Activated gamma-delta T cell treated with Interleukin-2 at 50 U/mL for 16 hours (primary cell): ENCODE measurements at places on chromosomes 6 and 20.

- no peak for DNase-seq
Measured at GRCh38 chr6:31792761-31793171, 2.8 kb downstream of the VARS1 start.

DNA sequence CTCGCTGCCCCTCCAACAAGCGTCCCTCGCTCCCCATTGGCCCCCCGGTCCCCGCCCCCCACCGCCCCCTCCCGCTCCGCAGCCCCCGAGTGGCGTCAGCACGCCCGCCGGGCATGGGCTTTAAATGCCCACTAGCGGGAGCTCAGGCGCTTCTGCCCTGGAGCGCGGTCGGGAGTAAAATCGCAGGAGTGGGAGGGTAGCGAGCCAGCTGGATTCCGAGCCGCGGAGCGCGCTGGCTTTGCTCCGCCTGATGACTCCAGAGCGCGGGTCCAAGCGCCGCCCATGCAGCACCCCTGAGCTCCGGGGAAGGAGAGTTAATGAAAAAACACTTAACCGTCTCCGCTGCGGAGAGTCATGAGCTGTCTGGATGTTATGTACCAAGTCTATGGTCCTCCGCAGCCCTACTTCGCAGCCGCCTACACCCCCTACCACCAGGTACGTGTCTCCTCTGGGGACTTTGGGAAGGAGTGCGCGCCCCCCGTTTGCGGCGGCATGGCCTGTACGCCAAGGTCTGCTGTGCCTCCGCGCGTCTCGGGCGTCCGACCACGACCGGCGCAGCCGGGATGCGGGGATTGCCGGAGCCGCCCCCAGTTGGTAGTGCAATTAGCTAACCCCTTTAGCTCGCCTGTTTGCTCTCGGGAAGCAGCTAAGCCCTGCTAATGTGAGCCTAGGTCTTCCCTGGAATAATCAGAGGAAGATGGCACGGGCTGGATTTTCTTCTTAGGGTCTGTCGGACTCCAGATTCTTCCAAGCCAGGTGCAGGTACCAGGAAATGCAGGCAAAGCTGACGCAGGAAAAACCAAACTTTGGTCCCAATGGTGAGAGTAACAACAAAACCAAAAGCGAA is at the start of gene VGLL2:
VGLL2 (plus strand) TSS at position 149 of the 847 bp plus-strand sequence; CDS start at position 355, 206 bp downstream.
- no peak for DNase-seq

DNA sequence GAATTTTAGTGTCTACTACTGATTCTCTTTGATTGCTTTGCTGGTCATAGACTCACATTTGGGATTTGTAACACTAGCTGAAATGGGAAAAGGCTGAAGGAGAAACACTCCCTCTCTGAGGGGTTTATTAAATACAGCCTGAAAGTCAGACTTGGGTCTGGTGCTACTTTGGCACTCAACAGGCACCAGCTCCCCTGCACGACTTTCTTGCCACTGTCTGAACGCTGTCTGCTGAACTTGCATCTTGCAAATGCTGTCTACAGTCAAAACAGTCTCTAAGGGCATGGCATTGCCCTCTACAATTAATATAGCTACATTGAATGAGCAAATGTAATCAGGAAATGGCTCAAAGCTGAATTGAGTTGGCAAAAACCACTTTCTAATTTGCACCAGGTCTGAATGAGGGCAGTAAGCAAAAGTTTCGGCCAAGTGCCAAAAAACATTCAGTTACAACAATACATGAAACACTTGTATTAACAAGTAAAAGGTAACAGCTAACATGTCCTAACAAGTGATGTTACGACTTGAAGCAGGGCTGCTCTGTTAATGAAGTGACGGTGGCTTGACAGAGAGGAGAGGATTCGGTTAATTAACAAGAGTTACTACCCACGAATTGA is 119.5 kb downstream of the FOXC1 start:
- no peak for DNase-seq

DNA sequence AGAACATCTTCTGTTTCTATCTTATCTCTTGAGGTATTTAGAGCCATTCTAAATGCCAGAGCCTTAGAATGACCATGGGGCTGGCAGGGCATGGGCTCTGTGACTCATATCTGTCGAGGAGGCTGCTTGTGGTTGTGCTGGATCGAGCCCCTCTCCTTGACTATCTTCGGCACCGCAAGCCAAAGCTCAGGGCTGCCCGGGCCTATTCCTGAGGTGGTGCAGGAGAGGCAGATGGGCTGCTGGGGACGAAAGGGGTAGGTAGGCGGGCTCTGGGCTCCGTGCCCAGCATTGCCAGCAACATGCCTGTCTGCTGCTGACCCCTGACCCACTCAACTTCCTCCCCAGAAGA is 89.9 kb downstream of the NOL4L start:
- DNase-seq, result no peak

- no peak for DNase-seq
Measured at GRCh38 chr6:122947355-122947754, 48.7 kb upstream of the CLVS2 start.

GRCh38 chr6:154824076-154824475 is 90.9 kb downstream of the SCAF8 start:
- no peak for DNase-seq

DNA sequence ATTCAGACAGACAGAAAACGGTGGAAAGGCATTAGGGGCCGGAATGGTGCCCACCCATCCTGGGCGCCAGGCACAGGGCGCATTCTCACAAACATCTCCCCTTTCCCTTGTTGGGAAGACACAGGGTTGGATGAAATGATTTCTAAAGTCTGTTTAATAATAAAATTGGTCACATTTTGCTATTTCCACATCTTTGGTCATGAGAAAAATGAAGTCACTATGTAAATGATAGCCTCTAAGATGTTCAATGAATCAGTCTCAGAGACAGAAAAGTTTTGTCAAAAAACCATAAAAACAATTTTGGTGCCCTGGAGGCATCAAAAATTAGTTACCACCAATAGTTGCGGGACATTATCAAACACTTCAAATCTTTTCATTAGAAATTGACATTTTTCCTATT is 40.7 kb downstream of the PRR18 start:
- DNase-seq, result no peak

DNA sequence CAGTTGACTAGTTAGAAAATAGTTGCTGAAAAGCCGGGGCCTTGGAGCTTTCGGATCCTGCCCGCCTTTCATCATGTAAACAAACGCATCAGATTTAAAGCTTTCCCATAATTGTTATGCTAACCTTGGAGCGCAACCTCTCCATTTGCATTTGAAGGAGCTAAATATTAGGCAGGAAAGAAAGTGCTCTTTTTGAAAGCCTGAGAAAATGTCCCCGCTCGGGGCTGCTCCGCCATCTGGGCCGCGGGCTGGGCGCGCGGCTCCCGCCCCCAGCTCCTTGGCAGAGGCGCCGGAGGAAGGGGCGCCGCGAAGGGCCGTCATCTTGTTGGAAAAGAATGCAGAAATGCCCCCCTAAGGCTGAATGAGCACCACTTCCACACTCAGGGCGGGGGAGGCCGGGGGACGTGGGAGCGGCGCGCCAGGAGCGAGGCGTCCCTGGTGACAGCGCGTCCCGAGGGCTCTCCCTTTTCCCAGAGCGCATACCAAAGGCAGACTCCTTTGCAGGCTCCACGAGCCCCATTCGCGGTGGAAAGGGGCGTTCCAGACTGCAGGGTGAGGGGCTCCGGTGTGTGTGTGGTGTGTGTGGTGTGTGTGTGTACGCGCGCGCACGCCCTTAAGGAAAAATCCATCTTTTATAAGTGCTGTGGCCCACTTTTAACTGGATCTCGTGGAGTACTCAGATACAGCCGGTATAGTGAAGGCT is 145.6 kb upstream of the ID4 start:
- DNase-seq, result no peak

- no peak for DNase-seq
Measured at GRCh38 chr6:36699348-36699747, 1.7 kb downstream of the RAB44 start.

- DNase-seq, result peak; percentile 29
Measured at GRCh38 chr6:18155864-18156421, 721 bp downstream of the KDM1B start.

DNA sequence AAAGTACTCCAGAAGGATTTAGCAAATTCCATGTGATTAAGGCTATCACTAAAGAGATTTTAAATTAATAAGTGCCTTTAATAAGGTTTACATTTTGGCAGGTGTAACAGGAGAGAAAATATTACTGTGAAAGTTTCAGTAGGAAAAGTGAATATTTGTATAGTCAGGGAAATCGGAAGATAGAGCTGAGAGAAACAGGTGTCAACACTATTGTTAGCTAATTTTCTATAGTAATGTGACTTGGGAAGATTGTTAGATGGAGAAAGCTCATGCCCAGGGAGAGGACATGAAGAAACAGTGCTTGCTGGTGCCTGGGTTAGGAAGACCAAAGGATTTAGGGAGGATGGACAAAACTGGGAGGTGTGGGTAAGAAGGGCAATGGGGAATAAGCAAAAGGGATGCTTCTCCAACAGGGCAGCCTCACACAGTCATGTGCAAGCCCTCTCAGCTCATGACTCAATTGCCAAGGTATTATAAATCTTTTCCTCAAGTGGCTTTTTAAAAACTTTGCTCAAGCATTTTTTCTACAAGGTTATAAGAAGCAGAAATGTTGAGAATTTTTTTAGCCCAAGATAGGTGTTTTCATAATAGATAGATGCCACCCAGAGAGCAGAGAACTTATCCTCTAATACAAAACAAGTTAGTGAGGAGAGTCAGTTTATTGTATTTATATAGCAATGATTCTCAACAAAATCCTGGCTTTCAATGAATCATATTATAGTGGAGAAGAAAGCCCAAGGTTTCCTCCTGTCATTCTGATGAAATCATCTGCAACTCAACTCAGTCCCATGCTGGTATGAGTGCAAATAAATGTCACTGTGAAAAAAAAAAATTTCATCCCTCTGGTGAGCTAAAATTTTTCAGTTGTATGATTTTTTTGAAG is 325.2 kb upstream of the NT5E start:
- no peak for DNase-seq

GRCh38 chr6:168649209-168649608 is 208.2 kb downstream of the SMOC2 start:
- no peak for DNase-seq

DNA sequence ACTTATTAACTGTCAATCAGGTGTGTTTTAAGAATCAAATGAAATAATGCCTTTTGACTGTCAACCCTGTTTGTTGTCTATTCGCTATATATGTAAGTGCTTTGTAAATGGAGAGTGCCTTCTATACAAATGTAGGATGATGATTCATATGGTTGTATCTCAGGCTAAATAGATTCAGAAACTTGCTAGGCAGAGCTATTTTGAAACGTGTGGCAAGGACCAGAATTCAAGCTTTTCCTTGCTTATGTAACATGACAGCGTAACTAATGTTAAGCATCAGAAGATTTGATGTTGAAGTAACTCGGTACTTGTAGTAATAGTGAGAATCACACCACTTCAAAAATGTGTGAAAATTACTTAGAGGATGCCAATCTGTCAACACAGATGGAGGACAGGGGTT is 3.4 kb downstream of the OGFRL1 start:
- no peak for DNase-seq

DNA sequence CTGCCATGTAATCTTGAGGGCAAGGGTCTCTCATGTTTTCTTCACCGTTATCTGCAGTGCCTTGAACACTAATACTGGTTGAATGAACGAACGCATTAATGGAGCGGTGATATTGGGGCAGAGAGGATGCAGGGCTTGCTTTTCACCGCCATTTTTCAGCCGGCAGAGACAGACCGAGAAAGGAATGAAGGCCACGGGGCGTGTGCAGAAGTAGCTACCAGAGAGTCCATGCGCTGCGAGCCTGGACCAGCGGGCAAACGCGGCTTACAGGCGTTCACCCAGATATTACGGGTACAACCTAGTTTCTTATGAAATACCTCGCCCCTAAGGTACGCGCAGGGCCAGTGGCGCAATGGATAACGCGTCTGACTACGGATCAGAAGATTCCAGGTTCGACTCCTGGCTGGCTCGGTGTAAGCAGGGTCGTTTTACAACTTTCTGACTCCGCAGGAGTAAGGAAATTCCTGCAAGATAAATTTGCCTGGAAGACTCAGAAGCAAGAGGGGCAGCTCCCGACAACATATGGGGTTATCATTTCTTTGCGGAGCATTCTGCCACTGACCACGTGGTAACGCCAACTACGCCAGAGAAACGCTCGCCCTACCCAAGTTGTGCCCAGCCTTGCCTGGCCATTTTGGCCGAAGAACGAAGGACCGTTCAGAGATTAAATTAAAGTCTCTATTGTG is 863 bp upstream of the HMGN4 start:
- peak; percentile 86 for DNase-seq

GRCh38 chr6:97459535-97459934 is 176.5 kb upstream of the MMS22L start:
- DNase-seq, result no peak

DNA sequence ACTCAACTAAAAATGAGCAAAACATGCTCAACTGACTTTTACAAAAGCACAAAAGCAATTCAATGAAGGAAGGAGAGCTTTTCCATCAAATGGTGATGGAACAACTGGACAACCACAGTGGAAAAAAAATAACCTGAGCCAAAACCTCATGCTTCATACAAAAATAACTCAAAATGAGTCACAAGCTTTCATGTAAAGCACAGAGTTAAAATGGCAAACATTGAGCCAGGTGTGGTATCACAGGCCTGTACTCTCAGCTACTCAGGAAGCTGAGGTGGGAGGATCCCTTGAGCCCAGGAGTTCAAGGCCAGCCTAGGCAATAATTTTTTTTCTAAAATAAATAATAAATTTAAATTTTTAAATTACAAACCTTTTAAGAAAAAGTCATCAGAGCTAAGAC is 18.4 kb upstream of the HLA-G start:
- DNase-seq, result no peak

DNA sequence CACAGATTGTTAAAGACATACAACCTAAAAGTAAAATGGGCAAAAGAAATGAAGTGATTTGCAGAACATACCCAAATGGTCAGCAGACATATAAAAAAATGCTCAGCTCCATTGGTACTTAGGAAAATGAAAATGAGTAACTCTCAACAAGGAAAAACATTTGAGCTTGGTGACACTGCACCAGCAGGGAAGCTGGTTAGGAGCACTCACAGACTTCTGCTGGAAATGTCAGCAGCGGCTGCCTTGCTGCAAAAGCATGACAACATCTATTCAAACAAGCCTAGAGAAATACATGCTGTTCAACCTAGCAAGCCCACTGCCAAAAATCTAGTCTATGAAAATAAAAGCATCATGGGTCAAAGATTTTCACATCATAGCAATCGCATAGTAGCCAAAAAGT is 99.0 kb upstream of the FOXQ1 start:
- DNase-seq, result no peak

GRCh38 chr20:17966432-17967310 is 1.9 kb downstream of the SNX5 start:
- DNase-seq, result peak; percentile 8

DNA sequence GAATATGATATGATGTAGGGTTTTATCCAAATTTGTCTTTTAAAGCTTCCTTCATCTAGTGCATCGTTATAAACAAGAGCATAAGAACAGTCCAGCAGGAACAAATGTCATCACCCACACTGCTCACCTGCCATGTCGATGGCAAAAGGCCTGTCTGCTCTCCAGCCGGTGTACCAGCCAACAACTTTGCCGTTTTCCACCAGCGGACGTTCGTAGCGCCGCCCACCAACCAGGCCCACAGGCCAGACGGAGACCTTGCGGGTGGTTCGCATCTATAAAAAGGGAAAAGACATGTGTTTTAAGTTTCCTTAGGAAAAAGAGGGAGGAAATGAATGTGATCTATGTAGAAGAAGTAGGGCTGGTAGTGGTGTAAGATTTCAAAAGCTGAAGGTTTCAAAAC is 62.9 kb downstream of the B3GAT2 start:
- DNase-seq, result no peak

GRCh38 chr6:11714116-11714797 is 64.3 kb downstream of the ADTRP start:
- DNase-seq, result no peak
